ENCODE measurements at places on chromosomes 5 and 9. TPM values are rescaled to one million over a fixed set of nuclear protein-coding genes. Genes with fewer than 3 reads are reported as not detected.

C9orf153 gene
- total RNA-seq, result not detected

GPX8 gene
- 4.0 TPM for total RNA-seq

SOWAHA gene
- total RNA-seq, result 36.0 TPM

PCDHGB6 gene
- 1.9 TPM for total RNA-seq

KIF27 gene
- total RNA-seq, result 3.3 TPM

- no peak for DNase-seq
Observed at GRCh38 chr9:127163409-127163808, 41.0 kb upstream of the ANGPTL2 start.

GRCh38 chr5:102797322-102797884 is 42.3 kb downstream of the PAM start:
- no peak for DNase-seq

DNA sequence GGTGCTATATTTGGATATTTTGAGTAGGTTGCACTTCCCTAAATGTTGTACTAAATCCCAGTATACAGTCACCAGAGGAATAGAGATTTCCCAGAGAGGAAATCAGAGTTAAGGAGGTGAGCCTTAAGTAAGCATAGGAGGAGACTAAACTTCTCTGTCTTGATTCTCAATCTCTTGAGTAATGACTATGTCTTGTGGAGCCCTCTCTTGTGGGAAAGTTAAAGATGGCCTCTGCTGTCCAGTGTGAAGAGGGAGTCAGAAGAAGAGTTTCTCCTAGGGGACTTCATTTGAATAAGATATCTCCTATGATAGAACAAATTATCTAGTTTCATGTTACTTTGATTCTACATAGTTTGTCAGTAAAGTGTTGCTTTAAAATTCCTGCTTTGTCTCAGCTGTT is 502.5 kb downstream of the PDE4D start:
- no peak for DNase-seq

GRCh38 chr5:133602835-133603380 is 9.4 kb downstream of the FSTL4 start:
- no peak for DNase-seq

DNA sequence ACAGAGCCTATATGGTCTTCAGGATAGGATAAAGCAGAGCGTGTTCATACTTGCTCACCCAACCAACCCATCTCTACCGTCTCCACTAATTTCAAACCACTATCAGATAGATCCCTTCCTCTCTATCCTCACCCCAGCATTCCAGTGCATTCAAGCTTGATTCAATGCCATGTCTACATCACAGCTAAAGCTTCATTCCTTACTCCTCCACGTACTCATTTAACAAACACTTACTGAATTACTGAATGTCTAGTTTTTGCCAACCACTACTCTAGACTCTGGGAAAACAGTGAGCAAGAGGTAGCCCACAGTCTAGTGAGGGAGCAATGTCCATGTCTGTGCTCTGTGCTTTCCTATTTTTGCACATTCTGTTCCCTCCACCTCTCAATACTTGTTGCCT is 163.5 kb upstream of the MSX2 start:
- DNase-seq, result no peak

Measured in left colon (tissue), 2 donors.